ENCODE measurements at places on chromosomes 1 and 21.

DNA sequence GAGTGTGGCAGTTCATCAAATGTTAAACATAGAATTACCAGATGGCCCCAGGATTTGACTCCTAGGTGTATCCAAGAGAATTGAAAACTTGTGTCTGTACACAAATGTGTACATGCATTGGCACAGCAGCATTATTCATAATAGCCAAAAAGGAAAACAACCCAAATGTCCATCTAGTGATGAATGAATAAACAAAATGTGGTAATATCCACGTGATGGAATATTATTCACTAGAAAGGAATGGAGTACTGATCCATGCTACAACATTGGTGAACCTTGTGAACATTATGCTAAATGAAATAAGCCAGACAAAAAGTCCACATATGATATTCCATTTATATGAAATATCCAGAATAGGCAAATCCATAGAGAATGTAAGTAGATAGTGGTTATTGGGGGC is 77.7 kb downstream of the RAVER2 start:
- no peak for DNase-seq

- DNase-seq, result no peak
These were observed 30.1 kb downstream of the DHX9 start for GRCh38 chr1:182869241-182869666.

GRCh38 chr1:181087400-181087901 is 1.0 kb upstream of the IER5 start:
- DNase-seq, result no peak

- DNase-seq, result no peak
These were observed 102.3 kb upstream of the IPO9 start for GRCh38 chr1:201726700-201727099.

GRCh38 chr1:13583595-13583965 is at the start of gene PDPN:
TSS of gene PDPN (plus strand) at chr1:13583832. CDS start at chr1:13584034, 202 bp downstream.
- DNase-seq, result no peak

DNA sequence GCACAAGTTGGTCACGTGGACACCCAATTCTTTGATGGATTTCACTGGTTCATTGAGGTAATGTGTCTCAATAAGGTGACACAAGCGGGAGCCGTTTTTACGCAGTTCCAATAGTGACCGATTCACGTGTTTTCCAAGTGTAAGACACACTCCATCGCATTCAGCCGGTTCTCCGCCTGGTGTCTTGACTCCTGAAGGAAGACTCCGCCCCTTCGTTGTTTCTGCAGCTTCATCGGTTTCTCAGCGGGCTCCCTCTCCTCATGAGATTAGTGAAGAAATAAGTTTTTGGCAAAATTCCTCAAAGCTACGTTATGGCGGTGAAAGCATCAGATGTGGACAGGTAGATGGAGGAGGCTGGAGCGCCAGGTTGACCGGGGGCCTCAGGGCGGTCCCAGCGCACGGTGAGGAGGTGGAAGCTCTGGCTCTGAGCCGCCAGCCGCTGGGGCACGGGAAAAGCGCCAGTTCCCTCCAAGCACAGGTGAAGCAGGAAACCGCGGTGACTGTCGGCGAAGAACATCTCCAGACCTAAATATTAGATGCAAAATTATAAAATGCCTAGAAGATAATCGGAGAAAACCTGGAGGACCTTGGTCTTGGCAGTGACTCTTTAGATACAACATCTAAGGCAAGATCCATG is 21.0 kb downstream of the CD2 start:
- no peak for DNase-seq
